ENCODE measurements at places on chromosomes 2 and 18.

DNA sequence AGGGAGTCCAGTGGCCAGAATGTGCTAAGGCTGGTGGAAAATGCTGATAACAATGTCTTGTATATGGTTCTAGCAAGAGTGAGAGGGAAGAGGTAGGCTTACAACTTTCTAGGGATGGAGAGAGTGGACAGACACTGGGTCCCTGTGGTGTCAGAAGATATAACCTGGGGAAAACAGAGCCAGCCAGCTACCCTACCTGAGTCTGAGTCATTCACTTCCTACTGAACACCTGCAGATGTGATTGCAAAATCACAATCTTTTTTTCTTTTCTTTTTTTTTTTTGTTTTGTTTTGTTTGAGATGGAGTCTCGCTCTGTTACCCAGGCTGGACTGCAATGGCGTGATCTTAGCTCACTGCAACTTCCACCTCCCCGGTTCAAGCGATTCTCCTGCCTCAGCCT is 7.3 kb downstream of the TET3 start:
- no peak for DNase-seq

GRCh38 chr18:48922801-48923730 is 27.7 kb downstream of the SMAD7 start:
- no peak for DNase-seq

- no peak for DNase-seq
Measured at GRCh38 chr2:136131961-136132824, 14.2 kb upstream of the CXCR4 start.

- no peak for DNase-seq
Measured at GRCh38 chr18:79519751-79520477, 124.2 kb downstream of the NFATC1 start.

DNA sequence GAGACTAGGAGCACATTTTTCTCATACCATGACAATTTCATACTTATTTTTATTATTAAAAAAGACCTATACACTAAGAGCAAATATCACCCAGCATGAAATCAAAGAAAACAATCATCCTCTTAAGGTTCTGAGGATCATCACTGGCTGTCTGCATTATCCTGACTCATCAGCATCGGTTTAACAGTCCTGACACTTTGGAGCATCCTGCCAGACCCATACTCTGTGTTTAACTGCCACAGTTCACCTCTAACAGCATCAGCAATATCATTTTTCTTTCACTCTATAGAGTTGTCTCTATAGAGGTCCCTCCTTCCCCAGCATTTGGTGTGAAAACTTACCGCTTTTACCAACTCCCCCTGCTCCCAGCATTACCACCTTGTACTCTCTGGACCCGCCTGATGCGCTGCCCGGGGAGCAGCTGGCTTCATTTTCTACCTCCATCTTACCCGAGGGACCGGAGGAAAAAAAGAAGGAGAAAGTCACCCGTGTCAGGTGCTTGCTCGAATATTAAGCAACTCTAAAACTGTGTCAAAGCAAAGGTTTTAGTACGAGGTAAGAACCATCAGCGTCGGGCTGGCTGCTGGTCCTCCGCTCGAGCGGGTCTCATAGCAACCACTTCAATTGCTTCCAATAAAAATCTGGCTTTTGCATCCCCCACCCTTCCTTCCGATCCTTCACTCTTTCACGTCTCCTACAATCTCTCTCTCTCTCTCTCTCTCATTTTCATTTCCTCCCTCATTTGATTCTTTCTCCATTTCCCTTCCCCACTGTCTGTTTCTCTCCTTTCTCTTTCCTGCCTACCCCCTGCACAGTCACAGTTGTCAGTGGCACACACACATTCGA is at the start of gene RIT2:
Gene RIT2, minus strand, starts transcription at position 610 of the 846 bp plus-strand sequence.
- no peak for DNase-seq

DNA sequence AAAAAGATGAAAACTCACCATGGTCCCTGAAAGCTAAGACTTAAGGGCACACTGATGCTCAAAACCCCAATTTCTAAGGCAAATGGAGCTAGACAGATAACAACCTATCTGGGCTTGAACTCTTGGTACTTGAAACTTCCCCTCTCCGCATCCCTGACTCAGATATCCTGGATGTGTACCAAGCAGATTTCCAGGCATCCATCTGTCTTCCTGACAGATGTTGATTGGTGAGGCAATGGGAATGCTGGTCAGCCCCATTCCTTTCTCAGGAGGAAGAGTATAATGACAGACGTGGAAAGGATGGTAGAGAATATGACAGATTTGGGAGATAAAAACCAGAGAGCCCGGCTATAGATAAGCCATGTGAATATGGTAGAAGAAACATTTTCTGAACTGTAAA is 69.2 kb downstream of the ADD2 start:
- DNase-seq: no peak

GRCh38 chr2:43759195-43759594 is 14.6 kb upstream of the DYNC2LI1 start:
- DNase-seq: no peak

GRCh38 chr2:22485486-22485885 is 899.5 kb upstream of the KLHL29 start:
- DNase-seq: no peak

GRCh38 chr18:31490387-31490786 is 7.6 kb upstream of the DSG2 start:
- DNase-seq: no peak

GRCh38 chr2:98377544-98377943 is 31.3 kb downstream of the CNGA3 start:
- DNase-seq: no peak

DNA sequence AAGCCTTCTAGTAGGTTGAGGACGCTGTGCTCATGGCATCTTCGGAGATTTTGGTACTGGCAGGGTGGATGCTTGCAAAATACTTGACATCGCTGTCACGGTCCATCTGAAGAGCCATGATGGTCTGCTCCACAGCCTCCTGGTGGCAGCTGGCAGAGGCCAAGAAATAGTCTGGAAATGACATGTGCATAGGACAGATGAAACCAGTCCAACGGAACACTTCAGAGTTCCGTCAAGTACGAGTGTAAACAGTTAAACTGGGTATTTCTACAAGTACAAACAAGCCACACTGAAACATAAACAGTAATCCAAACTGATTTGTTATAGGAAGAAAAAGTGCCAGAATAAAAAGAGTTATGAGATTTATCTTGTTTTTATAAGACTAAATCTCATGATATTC is 66.6 kb downstream of the PPP4R1 start:
- DNase-seq: no peak

- DNase-seq: no peak
Measured at GRCh38 chr2:106094131-106094841, 99.8 kb downstream of the UXS1 start.

DNA sequence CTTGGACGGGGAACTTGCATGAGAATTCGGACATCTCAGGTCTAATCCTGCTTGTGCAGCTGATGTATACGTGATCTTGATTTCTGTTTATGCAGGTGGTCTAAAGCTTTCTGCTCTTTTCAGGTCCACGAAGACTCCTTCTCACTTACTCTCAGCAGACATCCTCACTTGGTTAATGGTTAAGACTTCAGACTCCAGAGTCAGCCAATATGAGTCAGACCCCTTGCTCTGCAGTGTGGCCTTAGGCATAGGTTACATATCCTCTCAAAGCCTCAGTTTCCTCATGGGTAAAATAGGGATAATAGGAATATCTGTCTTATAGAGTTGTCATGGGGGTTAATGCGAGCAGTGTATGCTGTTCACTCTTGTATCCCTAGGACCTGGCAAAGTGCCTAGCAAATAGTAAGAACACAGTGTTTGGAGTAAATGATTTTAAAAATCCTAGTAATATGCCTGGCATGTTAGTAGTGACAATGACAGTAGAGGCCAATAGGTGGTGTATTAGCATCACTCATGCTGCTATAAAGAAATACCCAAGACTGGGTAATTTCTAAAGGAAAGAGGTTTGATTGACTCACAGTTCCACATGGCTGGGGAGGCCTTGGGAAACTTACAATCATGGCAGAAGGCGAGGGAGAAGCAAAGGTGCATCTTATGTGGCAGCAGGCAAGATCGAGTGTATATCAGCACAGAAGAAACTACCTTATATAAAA is 42.3 kb downstream of the XRCC5 start:
- no peak for DNase-seq

GRCh38 chr2:172461591-172462372 is 34.4 kb downstream of the ITGA6 start:
- DNase-seq: peak; percentile 18

Data from bone marrow (tissue), 2 donors.